NK-92 treated with Interleukin-12 subunit alpha and Interleukin-12 subunit beta, amount 100 ng/mL, for 24 hours (cell line): ENCODE measurements at places on chromosomes 6 and 20.

- no peak for DNase-seq
These were observed 37.8 kb upstream of the IGF2R start for GRCh38 chr6:159931112-159931511.

GRCh38 chr6:56699066-56699654, 56.5 kb upstream of the DST start:
- DNase-seq: no peak

DNA sequence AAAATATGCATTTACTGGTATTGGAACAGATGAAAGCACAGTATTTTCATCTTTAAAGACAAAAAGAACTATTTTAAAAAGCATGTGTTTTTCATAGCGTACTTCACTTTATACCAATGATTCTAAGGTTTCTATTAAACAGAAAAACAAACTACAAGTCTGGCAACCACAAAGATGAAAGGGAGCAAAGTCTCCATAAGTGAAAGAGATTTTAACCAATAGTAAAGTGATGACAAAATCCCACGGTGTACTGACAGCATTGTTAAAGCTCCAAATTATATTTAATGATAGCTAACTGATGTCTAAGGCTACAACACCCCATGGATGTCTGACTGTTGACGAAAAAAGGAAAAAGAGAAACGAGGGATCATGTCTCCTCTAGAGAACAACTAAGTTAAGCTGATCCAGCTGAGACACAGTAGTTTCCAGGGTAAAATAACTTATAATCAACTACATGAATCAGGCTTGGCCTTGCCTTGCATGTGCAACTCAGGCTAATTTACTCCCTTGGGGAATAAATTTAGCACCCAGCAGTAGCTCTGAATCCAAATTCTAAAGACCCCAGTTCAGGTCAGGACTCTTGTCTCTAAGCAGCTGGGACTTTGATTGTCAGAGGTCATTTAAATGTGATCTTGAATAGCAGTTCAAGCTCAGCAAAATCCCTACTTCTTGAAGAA, 56.0 kb upstream of the TAB2 start:
- DNase-seq: no peak

- DNase-seq: no peak
These were observed 168.3 kb upstream of the JAG1 start for GRCh38 chr20:10842116-10842515.

GRCh38 chr6:39791311-39791710, 865 bp upstream of the DAAM2 start:
- no peak for DNase-seq
